Stimulated activated CD8-positive, alpha-beta memory T cell treated with anti-CD3 and anti-CD28 coated beads, Interleukin-4, amount 100 ng/mL, for 48 hours (primary cell): ENCODE measurements at places on chromosomes 2 and 18.
A peak's percentile ranks its signal among the peaks of the same experiment; 100 is the strongest.

- no peak for DNase-seq
These were observed 7.8 kb downstream of the RAB11FIP5 start for GRCh38 chr2:73104933-73105332.

- DNase-seq = no peak
These were observed 98.4 kb downstream of the USP40 start for GRCh38 chr2:233468047-233468740.

DNA sequence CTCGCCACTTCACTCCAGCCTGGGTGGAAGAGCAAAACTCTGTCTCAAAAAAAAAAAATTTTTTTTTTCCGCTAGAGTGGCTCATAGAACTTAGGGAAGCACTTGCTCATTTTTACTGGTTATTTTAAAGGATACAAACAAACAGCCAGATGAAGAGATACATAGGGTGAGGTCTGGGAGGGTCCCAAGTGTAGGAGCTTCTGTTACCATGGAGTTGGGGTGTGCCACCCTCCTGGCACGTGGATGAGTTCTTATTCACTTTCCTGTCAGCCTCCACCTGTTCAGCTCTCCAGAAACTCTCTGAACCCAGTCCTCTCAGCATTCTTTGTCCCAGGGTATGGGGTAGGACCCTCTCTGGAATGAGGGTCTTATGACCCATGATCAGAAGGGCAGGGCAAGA, 4.9 kb upstream of the MAT2A start:
- no peak for DNase-seq

- DNase-seq = no peak
These were observed 282.9 kb upstream of the SLC8A1 start for GRCh38 chr2:40734797-40735196.

DNA sequence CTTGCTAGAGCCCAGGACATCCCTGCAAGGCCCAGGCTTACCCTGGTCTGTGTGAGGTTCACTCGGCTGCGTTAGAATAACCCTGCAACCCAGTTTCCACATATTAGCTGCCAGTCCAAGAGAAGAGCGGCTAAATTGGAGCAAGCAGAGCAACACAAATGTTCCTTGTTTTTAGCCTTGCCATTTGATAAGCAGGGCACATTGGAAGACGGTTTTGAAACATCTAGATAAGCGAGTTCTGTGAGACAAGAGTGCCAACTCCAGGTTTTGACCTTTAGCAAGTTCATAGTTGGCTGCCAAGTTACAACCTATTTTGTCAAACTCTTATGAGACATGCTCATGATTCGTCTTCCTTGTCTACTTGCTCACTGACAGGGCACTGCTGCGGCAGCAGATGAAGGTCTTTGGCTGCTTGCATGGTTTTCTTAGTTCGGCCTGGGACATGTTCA, 23.5 kb downstream of the DPP4 start:
- no peak for DNase-seq

- no peak for DNase-seq
These were observed 96.8 kb downstream of the UNC80 start for GRCh38 chr2:209868271-209868994.

- DNase-seq = no peak
These were observed 49.0 kb downstream of the PSMG2 start for GRCh38 chr18:12751891-12752290.

GRCh38 chr2:170530284-170530745, 184.8 kb upstream of the SP5 start:
- DNase-seq = no peak

DNA sequence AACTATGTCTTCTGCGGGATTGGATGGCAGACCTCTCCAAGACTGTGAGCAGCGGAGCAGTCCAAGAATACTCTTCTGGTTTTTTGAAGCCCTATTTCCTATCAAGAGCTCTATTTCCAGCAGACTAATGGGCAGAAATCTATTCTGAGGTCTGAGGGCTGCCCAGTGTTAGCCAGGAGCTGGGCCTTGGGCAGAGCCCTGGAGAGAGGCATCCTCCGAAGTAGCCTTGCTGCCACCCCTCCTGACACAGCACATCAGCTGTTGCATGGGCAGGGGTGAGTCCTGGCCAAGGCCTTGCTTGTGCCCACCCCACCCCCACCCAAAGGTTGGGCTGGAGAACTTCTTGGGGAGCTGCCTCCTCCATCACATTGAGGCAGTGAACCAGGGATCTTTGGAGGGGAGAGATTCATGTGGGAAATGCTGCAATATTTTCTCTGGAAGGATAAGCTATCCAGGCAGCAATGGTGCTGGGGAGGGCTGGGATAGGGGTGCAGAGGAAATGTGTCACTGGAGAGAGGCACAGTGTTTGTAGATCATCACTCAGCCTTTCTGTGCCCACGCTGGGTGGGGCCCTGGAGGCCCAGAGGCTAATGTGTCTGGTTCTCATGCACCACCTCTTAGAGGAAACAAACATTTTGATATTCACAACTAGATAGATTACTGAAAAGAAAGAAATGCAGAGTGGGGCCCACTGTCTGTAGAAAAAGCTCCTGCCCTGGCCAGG, 104.7 kb downstream of the VSNL1 start:
- no peak for DNase-seq

GRCh38 chr2:196372276-196372809, 201.0 kb upstream of the STK17B start:
- no peak for DNase-seq

DNA sequence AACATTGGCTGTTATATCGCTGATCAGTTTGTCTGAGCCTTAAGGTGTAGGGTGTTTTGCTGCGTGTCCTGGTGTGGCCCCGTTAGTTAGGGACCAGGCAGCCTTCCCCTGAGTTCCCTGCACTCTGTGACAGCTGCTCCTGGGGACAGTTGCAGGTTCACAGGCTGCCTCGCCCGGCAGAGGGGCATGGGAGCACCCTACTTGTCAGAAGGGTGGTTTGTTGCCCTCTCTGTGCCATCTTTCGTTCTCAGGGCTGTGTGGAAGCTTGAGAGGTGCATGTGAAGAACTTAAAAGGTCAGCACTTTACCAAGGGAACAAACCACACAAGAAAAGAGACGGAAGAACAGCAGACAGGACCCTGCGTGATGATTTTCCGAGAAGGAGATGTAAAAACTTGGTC, 159.6 kb downstream of the LDLRAD4 start:
- DNase-seq = peak; percentile 33

DNA sequence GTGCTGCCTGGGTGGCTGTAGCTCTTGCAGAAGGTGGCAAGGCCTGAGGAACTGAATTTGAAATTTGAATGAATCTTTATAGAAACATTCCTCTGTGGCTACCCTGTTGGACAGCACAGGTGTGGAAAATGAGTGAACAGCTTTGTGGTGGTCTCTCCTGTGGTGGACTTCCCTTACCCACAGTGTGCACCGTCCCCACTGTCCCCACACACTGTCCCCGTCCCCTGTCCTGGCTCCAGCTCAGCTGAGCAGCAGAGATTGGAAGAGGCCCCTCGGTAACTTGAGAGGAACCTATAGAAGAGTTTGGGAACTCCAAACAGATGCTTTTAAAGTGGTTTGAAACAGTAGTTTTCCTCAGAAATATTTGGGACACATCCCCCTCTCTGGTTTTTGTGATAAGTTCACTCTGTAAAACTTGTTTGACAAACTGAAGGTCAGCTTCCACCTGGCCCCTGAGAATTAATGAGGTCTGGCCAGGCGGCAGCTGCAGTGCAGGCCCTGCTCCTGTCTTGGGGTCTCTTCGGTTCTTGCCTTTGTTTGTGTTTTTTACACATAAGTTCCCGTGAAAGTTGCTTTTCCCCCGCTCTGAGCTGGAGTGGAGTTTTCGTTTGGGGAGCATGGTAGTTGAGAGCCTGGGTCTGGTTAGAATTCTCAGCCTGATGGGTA, 63.2 kb downstream of the ASAP2 start:
- no peak for DNase-seq

DNA sequence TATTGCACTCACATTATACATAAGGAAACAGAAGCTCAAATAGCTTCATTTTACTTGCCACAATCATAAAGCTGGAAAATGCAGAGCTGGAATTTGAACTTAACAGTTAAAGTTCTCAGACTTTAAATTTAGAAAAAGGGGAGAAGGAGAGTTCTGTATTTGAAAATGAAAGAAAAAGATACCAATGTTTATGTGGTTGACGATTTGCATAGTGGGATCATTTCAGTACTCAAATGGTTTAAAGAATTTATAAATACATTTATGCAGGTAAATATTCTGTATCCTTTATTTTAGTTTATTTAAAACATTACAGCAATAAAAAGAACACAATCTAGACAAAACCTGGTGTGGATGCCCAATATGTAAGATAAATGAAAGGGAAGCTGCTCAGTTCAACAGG, 25.5 kb upstream of the STAT4 start:
- no peak for DNase-seq

- DNase-seq = no peak
These were observed 8.1 kb downstream of the CWC22 start for GRCh38 chr2:179999000-179999399.

DNA sequence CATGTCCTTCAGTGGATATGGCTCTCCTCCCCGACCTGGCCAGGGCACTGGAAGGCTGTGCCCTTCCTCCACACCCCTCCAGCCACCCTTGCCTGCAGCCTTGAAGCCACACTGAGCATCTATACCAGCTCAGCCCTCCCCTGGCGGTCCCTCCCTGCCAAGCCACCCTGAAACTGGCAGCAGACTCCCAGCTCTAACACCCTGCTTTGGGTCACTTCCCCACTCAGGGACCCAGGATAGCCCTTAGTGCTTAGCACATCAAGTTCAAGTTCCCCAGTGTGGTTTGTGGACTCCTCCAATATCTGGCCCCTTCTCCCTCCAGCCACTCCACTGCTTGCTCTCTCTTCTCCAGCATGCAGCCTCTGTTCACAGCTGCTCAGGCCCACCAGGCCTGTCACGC, 89.4 kb downstream of the TNS1 start:
- DNase-seq = no peak

DNA sequence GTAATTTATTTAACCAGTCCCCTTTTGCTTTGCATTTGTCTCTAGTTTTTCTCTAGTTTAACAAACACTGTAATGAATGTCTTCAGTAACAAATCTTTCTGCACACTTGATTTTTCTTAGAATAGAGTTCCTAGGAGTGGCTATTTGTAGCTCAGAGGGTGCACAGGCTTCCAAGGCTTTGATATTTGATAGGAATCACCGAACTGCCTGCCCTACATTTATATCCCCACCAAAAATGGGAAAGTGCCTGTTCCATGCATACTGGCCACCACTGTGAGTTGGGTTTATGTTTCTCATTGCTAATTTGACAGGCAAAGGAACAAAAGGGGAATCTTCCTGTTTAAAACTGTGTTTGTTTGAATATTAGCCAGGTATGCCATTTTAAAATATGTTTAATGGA, 238.7 kb downstream of the SH3RF3 start:
- no peak for DNase-seq

GRCh38 chr2:77325395-77325794, 196.8 kb downstream of the LRRTM4 start:
- DNase-seq = no peak
